ENCODE measurements at places on chromosomes 16 and 17.

- DNase-seq, result no peak
Measured at GRCh38 chr17:59890720-59891119, 2.0 kb downstream of the TUBD1 start.

GRCh38 chr17:21288571-21289017, 4.1 kb downstream of the MAP2K3 start:
- DNase-seq, result no peak

DNA sequence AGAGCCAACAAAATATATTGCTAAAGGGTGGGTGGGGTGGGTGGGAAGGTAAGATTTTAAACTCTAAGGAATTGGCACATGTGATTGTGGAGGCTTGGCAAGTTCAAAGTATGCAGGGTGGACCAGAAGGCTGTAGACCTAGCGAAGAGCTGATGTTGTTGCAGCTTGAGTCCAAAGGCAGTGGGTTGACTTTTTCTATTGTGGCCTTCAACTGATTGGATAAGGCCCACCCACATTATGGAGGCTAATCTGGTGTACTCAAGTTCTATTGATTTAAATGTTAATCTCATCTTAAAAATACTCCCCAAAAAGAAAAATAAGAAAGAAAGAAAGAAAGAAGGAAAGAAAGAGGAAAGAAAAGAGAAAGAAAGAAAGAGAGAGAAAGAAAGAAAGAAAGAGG, 22.4 kb downstream of the ZNF200 start:
- DNase-seq, result no peak

DNA sequence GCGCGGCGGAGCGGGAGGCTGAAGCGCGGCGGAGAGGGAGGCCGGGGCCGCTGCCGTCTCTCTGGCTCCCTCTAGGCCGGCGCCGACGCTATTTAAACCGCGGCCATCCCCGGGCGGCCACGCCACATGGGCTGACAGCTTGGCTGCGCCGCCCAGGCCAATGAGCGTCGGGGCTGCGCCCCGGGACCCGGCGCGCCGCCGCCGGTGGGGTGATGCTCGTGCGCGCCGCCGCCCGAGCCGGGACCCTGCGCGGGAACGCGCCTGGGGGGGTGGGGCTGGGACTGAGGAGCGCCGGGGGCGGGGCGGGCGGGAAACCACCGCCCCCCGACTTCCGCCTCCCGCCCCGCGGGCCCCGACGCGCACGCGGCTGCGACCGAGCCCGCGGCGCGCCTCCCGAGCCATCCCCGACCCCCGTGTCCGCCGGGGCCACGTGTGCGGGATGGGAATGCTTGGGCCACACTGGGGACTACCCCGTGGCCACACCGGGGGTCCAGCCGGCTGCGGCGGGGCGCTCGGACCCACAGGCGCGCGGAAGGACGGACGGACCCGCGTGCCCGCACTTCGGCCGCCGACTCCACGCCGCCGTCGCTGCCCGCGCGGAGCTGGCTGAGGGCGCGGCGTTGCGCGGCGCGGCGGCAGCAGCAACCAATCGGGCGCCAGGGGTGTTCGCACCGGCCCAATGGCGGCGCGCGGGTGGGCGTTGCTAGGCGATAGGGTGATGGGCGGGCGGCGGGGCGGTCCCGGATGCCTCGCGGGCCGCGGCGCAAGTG, at the start of gene FASN:
TSS of gene FASN (minus strand) at position 68 of the 770 bp plus-strand sequence. CDS start 1,791 bp downstream, outside the sequence.
- peak; percentile 86 for DNase-seq

GRCh38 chr16:77885571-77886295, 97.4 kb downstream of the VAT1L start:
- DNase-seq, result no peak

- DNase-seq, result no peak
Measured at GRCh38 chr16:10282367-10282766, 100.1 kb upstream of the GRIN2A start.

DNA sequence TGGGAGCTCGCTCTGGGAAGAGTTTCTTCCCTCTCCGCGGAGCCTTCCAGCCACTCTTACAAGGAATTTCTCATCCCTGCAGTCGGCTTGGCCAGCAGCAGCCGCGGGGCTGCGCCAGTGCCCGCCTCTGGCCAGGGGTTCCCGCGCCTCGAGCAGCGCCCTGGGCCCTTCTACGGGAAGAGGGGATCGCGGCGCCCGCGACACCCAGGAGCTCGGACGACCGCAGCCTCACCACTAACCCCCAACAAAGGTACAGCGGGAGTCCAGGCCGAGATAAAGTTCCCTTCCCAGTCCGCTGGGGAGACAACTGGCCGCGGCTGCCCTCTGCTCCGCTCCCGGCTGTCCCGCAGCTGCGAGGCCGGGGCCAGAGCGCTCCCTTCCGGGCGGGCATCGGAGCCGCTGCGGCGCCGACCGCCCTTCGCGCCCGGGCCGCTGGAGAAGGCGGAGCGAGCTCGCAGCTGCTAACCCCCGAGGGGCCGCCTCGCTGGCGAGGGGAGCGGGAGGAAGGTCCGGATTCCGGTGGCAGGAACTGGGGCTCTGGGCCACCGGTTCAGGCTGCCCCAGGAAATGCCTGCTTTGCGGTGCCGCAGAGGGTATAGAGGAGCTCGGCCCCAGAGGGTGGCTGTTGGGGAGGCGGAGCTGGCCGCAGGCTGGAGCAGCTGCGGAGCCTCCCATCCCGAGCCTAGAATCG, 3.6 kb upstream of the HS3ST3B1 start:
- DNase-seq, result peak; percentile 14

- no peak for DNase-seq
Measured at GRCh38 chr17:59683283-59683682, 23.9 kb downstream of the PTRH2 start.

DNA sequence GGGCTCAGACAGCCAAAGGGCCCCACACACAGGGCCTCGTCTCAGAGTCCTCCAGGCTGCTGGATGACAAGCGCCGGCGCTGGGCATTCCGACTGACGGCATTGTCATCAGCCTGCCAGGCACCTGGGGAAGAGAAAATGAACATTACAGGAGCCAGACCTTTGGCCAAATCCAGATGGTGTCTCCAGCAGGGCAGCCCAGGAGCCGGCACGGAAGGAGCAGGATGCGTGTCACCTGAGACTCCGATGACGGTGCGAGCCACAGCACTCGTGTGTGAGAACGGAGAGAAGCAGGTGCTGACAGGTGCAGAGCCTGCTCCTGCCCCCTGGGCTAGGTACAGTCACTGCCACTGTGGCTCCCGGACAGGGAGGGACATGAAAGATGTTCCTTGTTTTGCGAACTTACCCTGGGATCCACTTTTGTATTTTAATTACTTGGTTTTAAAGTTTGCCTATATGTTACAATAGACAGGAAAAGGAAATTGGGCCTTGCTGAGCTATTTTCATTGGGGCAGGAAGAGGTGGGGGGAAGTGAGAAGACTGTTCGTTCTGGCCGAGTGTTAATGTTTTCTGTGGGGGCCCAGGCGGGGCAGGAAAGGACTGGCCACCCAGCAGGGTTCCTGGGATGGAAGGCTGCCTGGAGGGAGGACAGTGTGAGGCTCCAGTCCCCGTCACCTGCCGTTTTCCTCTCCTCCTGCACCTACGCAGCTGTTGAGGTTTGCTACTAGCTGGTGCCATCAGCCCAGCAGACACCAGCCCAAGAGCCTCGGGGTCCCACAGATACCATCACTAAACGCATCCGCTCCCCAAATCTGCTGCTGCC, 4.4 kb upstream of the FOXJ1 start:
- no peak for DNase-seq

DNA sequence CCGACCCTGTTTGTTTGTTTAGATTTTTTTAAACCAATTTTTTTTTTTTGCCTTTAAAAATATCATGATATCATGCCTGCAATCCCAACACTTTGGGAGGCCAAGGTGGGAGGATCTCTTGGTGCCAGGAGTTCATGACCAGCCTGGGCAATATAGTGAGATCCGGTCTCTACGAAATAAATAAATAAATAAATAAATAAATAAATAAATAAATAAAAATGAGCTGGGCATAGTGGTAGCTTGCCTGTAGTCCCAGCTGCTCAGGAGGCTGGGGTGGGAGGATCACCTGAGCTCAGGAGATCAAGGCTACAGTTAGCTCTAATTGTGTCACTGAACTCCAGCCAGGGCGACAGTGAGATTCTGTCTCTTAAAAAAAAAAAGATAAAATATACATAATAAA, 8.1 kb upstream of the IGF2BP1 start:
- no peak for DNase-seq

DNA sequence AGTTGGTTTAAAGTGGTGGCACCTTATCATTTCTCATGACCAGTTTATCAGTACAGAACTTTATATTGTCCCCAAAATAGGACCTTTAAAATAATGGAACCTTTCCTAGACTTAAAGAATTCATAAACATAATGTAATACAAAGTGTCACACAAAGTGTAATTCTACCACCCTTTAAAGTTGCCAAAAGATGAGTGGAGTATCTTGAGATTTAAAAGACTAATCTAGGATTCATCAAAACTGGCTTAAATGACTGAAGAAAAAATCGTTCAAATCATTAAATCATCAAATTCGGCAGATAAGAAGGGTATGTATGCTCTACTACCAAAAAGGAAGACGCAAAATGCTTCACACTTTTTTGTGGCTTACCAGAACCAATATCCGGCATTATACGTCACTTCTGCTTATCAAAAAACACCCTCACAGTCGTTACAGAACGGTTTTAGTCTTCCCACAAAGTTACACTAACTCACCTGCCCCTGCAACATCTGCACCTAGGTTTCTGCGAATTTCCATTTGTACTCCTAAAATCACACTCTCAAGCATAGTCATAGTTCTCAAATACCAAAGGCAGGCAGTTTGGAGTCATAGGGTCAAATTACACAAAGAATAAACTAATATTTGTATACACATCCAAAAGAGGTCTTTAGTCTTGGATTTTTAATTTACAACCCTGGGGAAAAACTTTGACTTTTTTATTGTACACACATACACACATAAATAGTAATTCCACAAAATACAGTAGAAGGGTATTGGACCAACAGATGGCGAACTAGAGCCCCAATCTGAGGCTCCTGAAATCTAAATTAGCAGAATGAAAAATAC, 1.4 kb upstream of the KANSL1 start:
- DNase-seq, result peak; percentile 49
